Epithelial cell of proximal tubule (primary cell): ENCODE measurements at places on chromosomes 11 and 22.
A peak's percentile ranks its signal among the peaks of the same experiment; 100 is the strongest.

GRCh38 chr11:32333320-32333991 lies 101.9 kb downstream of the WT1 start:
- no peak for DNase-seq

DNA sequence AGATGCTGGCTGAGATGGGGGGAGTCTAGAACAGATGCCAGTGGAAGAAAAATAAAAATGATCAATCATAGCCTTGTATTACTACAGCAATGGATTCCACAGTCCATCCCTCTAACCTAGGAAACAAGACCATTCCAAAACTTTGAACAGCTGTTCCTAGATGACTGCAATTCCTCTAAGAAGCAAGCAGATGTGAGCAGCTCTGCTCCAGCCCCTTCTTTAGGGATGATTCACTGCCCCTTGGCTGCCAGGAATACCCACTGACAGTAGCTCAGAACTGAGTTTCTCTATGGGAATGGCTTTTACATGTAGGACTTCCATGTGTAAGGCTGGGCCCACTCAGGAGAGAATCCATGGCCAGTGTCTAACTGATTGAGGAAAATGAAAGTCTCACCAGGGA lies 943.9 kb downstream of the OPCML start:
- no peak for DNase-seq

DNA sequence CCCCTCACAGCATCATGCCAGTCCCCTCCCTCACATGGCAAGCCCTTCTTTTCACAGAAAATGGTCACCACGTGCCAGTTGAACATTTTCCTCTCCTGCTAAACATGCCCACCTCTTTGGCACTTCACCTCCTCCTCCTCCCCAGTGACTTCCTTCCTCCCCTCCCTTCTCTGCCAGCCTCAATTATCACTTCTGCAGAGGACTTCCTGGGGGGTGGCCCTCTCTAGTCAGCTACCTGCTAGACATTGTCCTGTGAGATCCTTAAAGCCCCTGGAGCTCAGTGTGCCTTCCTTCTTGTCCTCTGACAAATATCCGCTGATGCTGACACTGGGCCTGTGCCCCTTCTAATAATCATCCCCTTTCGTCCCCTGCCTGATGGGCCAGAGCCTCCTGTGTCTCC lies 43.2 kb upstream of the E2F8 start:
- no peak for DNase-seq

DNA sequence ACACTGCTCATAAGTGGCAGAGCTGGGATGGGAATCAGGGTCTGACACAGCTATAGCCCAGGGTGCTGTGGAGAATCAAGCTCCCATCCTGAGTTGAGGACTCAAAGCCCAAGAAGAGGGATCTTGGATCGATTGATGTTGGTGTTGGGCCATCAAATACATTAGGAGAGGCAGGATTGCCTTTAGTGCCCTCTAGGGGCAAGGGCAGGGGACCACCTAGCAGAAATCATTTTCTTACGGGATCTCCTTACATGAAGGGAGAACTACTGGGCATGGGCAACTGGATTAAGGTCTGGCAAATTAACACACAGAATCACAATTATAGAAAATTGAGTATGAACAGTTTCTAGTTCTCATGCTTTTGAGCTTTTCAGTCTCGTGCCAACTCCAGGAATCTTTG lies 24.9 kb upstream of the EMSY start:
- no peak for DNase-seq

DNA sequence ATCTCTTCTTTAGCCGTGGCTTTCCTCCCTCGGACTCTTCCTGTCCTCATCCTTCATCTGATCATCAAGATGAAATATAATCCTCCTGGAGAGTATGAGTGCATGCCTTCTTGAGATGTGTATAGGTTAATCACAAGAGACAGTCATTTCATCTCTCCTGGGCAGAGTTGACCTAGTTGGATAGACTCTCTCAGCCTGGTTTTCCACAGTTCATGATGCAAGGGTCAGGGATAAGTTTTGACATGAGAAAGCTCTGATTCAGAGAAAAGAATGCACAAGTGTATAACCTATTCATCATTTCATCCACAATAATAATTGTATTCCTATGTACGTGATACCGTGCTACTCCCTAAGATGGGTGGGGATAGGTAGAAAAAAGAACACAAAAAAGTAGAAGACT lies 33.2 kb upstream of the CCDC90B start:
- no peak for DNase-seq

DNA sequence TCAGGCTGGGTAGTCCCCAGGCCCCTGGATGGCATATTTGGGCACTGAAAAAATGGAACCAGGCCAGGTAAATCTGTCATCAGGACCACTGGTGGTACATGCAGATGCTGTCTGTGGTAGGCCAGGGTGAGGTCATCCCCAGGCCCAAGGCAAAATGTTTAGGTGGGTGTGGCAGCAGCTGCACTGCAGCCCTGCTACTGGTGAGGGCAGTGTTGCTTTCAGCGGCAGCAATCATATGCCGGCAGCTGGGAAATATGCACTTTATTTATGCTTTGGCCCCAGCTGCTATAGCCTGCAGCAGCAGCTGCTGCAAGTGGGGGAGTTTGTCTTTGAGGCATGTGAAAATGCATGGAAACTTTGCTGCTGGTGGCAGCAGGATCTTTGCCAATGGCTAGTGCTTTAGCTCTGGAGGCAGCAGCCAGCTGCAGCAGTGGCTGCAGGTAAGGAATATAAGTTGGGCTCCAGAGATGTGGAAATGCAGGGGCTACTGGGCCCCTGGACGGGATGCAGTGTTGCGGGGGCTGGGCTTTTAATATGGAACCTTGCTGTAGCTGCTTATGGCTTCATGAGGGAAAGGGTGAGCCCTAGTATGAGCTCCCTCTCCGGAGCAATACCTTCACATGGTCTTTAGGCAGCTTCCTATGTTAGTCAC lies 365.7 kb upstream of the CADM1 start:
- no peak for DNase-seq

- peak; percentile 35 for DNase-seq
Observed at GRCh38 chr11:74634537-74634936, 42.2 kb downstream of the POLD3 start.

GRCh38 chr11:108871867-108872266 lies 207.0 kb downstream of the DDX10 start:
- no peak for DNase-seq

DNA sequence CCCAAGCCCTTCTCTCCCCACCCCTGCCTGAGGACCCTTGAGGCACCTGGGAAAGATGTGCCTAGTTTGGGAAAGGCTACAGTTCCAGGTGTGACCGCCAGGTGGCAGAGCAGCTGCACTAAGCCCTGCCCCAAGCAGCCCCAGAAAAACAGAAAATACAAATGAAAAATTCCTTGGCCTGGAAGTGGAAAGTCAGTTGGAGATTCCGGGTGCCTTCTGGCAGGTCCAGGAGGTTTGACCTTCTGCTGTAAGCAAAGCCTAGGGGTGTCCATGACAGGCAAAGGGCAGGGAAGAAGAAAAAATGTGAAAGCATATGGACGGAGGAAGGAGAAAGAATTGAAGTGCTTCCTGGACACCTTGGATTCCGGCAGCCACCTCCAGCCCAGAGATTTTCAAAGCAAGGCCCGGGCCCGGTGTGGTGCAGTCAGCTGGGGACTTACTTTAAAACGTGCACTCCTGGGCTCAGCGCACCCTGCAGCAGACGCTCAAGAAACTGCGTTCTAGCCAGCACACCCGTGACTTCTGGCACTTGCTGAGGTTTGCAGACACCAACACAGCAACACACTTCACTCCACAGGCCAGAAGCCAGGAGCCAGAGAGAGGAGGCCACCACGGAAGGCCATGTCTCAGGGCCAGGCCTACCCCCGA lies 37.3 kb upstream of the SLC22A12 start:
- no peak for DNase-seq

DNA sequence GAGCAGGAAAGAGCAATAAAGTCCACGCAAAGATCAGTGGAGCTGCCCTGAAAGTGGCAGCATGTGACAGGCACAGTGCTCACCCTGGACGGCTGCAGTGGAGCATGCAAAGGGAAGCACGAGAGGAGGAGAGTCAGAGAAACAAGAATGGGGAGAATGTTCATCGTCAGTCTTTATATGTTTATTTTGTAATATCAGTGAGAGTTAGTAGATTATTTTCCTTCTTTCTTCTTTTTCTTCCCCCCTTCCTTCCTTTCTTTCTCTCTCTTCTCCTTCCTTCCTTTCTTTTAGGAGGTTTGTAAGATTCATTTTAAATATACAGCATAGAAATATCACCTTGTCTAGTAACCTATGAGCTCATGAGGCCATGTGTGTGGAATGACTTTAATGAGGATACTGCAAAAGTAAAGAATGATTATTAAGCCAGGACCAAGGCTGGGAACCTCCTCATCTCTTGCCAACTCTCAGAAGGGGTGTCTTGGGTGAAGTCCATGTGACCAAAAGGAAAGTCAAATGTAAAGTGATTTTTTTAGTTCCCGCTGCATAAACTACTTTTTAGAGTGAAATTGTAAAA lies 321.1 kb downstream of the AASDHPPT start:
- DNase-seq = peak; percentile 59

DNA sequence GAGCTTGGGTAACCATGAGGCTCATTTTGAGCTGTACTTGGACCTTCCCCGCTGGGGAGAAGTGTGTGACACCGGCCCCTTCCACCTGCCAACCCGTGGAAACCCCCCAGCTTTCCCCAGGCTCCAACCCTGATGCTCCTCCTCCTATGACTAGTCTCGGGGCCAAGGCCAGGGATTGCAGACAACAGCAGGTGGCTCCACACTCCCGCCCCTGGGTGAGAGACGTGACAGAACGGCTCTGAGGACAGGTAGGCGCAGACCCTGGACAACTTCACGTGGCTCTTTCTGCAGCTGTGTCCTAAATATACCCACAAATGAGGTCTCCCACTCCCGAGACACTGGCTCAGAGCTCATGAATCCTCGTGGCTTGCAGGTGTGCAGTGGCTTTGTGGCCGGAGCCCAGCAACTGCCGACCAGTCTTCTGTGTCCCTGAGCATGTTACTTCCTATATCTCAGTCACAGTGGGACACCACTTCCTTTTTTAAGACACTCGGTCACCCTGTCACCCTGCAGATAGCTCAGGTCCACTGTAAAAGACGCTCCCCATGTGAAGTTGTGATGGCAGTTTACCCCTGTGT lies 55.2 kb downstream of the NECTIN1 start:
- no peak for DNase-seq

GRCh38 chr11:61837411-61838005 lies 9.4 kb downstream of the FADS2 start:
- no peak for DNase-seq

DNA sequence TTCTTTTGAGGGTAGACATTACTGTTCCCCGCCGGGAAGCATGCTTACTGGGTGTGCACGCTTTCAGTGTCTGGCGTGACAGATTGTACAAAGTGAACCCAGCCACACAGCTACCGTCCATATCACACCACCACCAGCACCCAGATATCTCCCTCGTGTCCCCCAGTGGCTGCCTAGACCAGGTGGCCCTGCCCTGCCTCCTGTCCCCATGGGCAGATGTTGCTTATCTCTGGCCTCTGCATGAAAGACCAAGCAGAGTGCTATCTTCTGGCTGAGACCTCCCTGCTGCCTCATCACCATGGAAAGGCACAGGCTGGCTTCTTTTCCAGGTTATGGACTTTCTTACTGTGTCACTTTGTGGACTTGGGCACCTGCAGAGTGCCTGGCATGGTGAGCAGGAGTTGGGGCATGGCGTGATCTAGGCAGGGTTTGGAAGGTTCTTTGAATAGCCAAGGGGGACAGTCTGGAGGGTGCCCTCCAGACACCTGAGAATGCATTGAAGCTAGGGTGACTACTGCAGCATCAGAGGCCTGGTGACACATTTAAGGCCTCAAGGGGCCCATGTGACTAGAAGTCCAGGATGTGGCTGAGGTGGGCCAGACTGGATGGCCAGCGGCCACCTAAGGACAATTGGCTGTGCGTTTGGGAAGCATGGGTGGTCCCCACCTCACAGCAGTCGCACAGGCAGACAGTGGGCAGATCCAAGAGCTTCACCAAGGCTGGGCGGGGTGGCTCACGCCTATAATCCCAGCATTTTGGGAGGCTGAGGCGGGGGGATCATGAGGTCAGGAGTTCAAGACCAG lies 4.7 kb downstream of the TANGO2 start:
- DNase-seq = no peak

DNA sequence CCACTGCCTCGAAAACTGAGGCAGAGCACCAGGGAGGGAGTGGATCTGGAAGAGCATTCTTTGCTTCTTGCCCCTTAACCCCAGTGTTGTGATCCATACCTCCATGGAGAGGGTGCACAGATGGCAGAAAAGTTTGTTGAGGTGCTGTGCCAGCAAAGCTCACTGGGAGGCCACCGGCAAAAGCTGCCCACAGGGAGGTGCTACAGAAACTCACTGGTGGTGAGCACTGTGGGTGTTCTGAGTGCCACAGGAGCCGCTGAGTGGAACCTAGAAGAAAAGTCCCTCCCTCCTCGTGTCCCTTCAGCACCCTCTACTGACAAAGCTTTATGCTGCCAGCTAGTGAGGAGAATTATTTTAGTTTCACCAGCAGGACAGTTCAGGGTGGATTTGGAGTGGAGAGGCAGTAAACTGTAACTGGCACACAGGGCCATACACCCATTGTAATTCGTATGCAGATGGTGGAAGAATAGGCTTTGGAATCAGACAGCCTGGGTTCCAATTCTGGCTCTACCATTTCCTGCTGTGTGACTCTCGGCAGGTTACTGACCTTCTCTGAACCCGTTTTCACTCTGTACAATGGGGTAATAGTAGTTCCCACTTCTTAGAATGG lies 84.6 kb downstream of the SWAP70 start:
- peak; percentile 62 for DNase-seq

GRCh38 chr11:14148653-14149273 lies 186.2 kb downstream of the SPON1 start:
- DNase-seq = peak; percentile 18
